Thyroid gland (tissue), 4 donors: ENCODE measurements at places on chromosomes 5 and 9. TPM values are rescaled to one million over a fixed set of nuclear protein-coding genes. Genes with fewer than 3 reads are reported as not detected.

DNA sequence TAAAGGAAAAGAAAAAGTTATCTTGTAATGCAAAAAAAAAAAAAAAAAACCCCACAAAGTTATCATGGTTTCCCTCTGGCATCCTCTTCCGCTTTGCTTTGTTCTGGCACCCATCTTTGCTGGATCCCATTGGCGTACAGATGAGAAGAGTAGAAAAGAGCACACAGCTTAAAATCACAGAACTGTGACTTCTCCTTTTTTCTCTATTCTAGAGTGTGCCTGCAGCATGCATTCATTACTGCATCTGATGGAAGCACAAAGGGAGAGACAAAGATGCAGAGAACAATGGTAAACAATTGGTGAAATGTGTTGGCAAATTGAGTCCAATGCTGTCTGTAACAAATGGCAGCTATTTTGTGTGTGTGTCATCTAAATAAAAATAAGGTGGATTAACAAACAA, 440.8 kb upstream of the PIK3R1 start:
- DNase-seq = no peak

Gene MEIKIN
- total RNA-seq = not detected

DNA sequence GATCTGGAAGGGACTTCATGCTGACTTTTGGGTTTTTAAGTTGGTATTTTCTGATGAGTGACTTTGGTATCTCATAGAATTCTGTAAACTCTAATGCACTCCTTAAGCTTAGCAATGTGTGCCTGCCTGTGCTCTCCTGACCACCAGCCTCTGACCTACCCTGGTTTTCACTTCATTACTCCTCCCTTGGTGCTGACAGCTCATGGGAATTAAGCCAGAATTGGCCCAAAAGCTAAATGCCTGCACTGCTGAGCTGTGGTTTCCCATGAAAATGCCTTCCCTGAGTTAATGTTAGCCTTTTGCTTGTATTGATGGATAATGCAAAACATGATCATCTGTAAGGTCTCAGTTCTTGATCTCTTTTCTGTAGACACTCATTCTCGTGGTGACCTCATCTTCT, 308.0 kb downstream of the DOCK8 start:
- no peak for DNase-seq

Gene BNC2
- 3.8 TPM for total RNA-seq

GRCh38 chr5:95533761-95534160, 21.0 kb downstream of the SKIC3 start:
- DNase-seq = no peak
